ENCODE measurements at places on chromosomes 2 and 18. TPM values are rescaled to one million over a fixed set of nuclear protein-coding genes. Genes with fewer than 3 reads are reported as not detected.

ALK gene
- total RNA-seq, result not detected

- no peaks in the 10 kb centered on the region for H3K36me3 ChIP-seq
- H3K4me1 ChIP-seq, result no peaks in the 10 kb centered on the region
- no peak overlapping the region for H3K27ac ChIP-seq
- no peak overlapping the region for H3K4me3 ChIP-seq
Measured at GRCh38 chr2:143926736-143927135, 593.2 kb downstream of the ZEB2 start.

GRCh38 chr2:188937228-188938220 lies 36.6 kb upstream of the COL3A1 start:
- DNase-seq, result no peak
- H3K4me1 ChIP-seq, result no peaks in the 10 kb centered on the region
- no peak overlapping the region for H3K4me3 ChIP-seq
- H3K27ac ChIP-seq, result no peak overlapping the region

DNA sequence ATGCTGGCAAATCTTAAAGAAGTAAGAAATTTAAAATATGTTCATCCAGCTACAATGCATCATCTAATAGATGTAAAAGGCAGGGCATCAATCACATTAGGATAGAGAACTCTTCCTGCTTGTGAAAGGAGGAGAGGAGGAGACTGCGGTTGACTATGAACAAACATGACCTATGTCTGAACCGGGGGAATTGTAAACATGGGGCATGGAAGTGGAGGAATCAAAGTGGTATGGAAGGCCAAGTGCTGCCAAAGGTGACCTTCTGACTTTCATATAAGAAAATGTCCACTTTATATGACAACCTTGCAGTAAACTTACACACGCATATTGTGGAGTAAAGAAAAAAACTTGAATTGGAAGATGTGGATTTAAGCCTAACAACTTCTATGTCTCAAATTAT lies 20.0 kb upstream of the SLC8A1 start:
- H3K4me3 ChIP-seq, result no peak overlapping the region
- no peaks in the 10 kb centered on the region for H3K27me3 ChIP-seq
- DNase-seq, result no peak
- no peaks in the 10 kb centered on the region for H3K4me1 ChIP-seq
- H3K27ac ChIP-seq, result no peak overlapping the region
- H3K36me3 ChIP-seq, result no peaks in the 10 kb centered on the region

GRCh38 chr2:174397773-174398172 lies 2.2 kb downstream of the SCRN3 start:
- no peak overlapping the region for H3K27ac ChIP-seq
- DNase-seq, result no peak
- peaks cover 5% of the 10 kb centered on the region for H3K36me3 ChIP-seq
- H3K4me1 ChIP-seq, result peaks cover 25% of the 10 kb centered on the region

- H3K27me3 ChIP-seq, result no peaks in the 10 kb centered on the region
- H3K4me1 ChIP-seq, result peaks cover 4% of the 10 kb centered on the region
- H3K27ac ChIP-seq, result no peak overlapping the region
- no peaks in the 10 kb centered on the region for H3K36me3 ChIP-seq
- no peak for DNase-seq
- no peak overlapping the region for H3K4me3 ChIP-seq
Measured at GRCh38 chr2:225091336-225091735, 49.1 kb upstream of the DOCK10 start.

CCDC148 gene
- total RNA-seq, result not detected

GRCh38 chr18:79246309-79247108 lies 149.2 kb upstream of the NFATC1 start:
- no peaks in the 10 kb centered on the region for H3K36me3 ChIP-seq
- H3K4me1 ChIP-seq, result peaks cover 4% of the 10 kb centered on the region
- peak; percentile 64 for DNase-seq
- H3K27ac ChIP-seq, result peak overlapping the region; percentile 35
- H3K27me3 ChIP-seq, result no peaks in the 10 kb centered on the region
